ENCODE measurements at places on chromosomes 12 and 14.

- DNase-seq = no peak
Measured at GRCh38 chr14:99268810-99269707, 2.9 kb downstream of the BCL11B start.

DNA sequence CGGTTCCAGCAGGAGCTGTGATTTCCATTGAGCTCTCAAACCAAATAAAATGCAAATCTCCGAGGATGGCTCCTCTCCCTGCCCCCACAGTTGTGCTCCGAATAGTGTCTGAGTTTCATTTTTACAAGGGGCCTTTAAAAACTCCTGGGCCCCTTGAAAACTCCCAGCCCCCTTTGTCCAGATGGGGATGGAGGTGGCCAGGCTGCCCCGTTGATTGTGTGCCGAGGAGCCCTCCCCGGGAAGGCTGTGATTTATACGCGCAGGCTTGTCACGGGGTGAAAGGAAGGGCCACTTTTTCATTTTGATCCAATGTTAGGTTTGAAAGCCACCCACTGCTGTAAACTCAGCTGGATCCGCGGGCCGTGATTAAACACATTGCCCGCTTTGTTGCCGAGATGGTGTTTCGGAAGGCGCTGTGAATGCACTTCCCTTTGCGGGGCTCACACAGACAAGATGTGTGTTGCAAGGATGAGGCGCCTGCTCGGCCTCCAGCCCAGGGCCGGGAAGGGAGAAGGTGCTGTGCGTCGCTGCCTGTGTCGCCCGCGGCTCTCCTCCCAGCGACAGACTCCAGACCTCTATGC lies 98.8 kb downstream of the TMEM132C start:
- DNase-seq = no peak

DNA sequence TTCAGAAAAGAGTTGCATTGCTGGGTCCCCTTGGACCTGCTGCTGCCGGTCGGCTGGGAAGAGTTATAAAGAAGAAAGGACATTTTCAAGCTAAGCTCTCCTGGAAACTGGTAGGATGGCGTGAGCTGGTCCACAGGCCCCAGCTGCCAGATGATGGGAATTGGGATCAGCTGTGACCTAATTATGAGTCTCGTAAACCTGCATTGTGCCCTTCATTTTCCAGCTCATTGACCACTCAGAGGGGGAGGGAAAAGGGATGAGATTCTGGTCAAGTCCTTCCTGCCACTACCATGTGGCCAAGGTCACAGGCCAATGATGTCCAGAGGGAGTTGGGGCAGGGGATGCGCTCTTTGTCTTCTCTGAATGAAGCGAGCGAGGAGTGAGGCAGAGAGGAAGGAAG lies 320.9 kb downstream of the NRXN3 start:
- no peak for DNase-seq

DNA sequence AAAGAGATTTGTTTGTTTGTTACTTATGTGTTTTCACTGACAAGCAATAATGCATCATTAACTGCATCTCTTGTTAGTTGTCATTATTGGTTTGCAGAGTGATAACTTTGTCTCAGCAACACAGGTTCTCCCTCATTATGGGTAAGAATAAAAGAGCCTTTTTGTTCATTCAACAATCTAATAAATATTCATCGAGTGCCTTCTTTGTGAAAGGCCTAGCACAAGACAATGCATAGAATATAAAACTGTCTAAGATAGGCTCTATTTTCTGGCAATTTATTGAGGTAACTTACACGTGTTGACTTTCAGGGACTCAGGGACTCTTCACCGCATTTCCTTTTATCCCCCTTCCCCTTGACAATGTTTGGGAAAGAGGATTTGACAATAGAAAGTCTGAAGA lies 95.5 kb upstream of the KRR1 start:
- no peak for DNase-seq

DNA sequence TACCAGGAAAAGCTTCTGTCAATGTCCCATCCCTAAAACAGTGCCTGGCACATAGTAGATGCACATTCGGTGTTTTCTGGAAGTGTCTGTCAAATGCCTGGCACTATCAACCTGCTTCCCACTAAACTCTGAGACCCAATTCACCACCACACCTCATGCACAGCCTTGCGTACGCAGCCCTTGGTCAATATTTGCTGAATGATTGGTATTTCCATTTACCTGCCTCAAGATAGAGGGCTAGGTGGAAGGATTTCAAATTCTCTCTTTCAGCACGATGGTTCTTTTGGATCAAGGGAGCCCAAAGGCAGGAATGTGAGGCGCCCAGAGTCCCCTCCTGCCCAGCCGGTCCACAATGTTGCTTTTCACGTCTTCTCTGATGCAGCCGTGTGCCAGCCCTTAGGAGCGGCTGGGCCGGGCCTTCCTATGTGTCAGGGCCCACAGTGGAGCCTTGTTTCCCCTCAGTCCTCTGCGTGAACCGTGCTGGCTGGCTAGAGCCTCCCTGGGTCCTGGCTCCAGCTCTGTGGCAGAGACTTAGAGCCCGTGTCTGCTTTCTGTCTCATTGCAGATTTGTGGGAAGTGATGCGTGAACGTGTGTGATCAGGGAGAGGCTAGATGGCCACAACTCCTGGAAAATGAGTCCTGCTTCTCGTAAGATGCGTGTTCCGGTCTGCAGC lies 99.9 kb upstream of the RFLNA start:
- DNase-seq = no peak

- DNase-seq = no peak
Measured at GRCh38 chr12:124053851-124054250, 80.8 kb downstream of the ZNF664 start.

DNA sequence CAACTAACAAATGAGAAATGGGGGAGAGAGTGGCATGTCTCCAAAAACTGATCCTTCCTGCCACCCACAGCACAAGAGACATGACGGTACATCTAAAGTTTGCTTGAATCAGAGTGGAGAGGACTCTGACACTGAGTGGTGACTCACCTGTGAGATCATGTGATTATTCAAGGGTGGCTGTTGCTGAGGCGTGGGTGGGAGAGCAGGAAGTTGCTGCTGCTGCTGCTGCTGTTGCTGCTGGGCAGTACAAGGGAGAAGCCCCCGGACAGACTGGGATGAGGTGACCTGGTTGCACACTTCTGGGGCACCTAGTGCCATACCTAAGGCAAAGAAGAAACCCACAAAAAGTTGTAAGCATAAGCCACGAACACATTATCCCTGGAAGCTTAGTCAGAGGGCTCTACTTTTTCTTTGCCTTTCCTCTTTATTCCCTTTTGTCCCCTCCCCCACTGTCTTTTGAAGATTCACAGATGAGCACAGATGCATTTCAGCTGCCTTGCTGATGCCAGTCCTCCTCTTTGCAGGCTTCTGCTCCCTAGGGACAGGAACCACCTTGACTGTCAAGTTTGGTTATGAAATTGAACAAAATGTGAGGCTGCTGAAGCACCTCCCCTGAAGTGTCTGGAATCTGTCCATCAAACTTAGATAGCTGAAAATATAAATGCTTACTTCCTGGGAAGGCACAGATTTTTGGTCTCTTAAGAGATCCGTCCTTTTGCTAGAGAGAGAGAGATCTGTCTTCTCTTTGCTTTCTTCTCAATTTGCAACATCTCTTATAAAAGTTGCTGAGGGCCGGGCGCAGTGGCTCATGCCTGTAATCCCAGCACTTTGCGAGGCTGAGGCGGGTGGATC lies 29.4 kb upstream of the STAC3 start:
- DNase-seq = peak; percentile 95

GRCh38 chr12:111163422-111163821 lies 205.5 kb downstream of the PHETA1 start:
- no peak for DNase-seq

- DNase-seq = no peak
Measured at GRCh38 chr12:30953951-30954751, 27.6 kb downstream of the TSPAN11 start.

- DNase-seq = no peak
Measured at GRCh38 chr14:101474563-101475455, 86.5 kb upstream of the DIO3 start.

DNA sequence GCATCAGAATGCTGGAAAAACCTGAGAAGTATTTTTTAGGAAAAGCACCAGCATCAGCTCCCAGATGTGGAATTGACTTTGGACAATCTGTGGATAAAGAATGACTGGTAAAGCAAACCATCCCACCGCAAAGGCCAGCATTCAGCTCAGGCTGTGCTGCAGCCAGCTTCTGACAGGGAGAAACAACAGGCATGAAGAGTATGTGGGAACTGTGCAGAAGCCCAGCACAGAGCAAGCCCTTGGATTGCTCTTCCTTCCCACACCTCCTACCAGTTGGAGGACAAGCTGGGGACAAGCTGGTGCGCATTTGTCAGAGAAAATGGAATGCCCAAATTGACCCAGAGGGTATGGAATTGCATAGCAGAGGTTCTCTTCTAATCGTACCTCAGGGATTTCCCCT lies 228.1 kb downstream of the ANO2 start:
- no peak for DNase-seq

- DNase-seq = no peak
Measured at GRCh38 chr12:111976291-111976690, 36.7 kb downstream of the TMEM116 start.

GRCh38 chr14:34640826-34641225 lies 10.9 kb upstream of the SNX6 start:
- no peak for DNase-seq

DNA sequence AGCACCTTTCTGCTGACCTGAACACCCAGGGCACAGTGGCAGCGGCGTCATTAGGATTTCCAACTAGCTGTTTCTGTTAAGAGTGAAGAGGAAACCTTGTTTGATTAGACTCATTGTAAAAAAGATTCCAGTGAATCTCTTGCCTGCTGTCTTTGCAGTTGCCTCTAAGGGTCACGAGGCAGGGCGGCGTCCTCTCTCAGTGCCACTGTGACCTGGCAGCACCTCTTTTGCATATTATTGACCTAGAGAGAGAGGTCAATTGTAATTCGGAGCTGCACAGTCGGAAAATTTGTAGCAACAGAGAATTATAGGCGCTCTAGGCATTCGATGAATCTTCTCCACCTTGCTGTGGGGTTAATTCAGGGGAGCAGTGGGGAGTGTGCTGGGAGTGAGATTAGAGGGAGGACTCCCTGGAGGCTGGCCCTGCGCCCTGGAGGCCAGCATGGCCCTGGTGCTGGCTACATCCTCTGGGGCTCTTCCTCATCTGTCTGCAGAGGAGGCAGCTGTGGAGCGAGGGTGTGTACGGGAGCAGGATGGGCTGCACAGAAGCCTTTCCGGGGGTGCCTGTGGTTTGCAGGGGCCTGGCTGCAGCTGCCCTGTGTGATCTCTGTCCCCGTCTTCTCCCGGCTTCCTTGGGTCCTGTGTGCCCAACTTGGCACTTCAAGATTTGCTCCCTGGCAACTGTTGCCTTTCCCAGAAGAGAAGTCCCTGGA lies 14.3 kb downstream of the PACS2 start:
- DNase-seq = no peak

DNA sequence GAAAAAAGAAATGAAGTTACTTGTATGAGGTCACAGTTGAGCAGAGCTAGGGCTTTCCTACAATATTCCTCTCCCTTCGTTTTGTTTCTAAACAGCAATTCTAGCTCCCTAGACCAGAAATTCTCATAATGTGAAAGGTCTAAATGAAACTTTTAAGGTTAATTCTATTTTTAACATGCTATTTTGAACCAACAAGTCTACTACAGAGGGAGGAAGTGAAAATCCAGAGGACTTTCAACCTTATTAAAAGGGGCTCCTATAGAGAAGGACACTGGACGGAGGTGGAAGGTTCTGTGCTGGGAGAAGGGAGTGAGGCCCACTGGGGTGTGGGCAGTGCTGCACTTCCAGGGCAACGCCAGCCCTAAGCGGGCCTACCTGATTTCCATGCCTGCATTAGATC lies 13.4 kb downstream of the GSG1 start:
- DNase-seq = no peak

DNA sequence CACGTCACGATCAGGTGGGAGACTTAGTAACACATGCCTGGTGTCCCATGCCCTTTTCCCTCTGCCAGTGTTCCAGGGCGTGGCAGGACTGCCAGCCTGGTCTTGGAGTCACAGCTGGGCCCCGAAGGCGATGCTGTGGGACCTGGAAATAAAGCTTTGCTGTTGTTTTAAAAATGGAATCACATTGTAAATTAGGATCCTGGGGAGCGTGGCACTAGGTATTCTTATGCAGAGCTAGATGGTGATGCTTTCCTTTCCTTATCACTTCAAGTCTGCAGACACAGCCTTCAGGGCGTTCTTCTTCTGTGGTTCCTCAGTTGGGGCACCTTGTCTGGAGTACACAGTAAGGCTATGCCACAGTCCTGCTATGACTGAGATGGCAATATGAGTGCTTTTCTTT lies 64.6 kb downstream of the BICD1 start:
- DNase-seq = no peak

GRCh38 chr14:42469637-42470426 lies 863.2 kb downstream of the LRFN5 start:
- DNase-seq = no peak

DNA sequence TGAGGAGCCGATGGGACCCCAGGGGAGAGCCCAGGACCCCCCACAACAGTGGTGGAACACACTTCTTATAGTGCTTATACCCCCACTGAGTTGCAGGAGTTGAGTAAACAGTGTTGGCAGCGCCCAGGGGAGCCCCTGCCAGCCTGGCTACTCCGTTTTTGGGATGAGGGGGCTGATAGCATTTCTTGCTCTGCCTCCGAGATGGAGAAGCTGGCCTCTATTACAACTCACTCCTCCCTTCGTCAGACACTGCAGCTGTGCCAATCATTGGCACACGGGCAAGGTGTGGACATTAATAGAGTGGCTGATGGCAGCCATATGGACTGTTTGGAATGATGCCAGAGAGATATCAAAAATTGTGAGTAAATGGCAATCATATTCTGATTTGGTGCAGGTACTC lies 94.9 kb upstream of the TMPO start:
- DNase-seq = no peak

DNA sequence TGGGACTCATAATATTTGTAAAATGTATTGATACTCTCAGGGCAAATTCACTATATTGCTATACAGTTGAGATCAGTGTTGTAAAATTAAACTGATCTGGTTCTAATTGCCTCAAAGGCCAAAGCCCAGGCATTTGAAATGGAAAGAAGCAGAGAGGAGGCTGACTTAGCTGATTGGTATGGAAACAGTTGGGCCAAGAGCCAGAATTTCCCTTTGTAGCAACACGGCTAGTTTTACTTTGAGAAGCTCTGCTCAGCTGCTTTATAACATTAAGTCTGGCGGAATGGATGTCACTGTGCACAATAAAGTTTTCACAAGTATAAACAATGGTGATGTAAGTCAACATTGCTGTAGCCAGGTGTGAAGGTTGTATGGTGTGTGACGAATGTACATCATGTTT lies 186.4 kb downstream of the MSRB3 start:
- no peak for DNase-seq

GRCh38 chr14:75188520-75189268 lies 12.3 kb upstream of the TMED10 start:
- DNase-seq = peak; percentile 98

GRCh38 chr14:93824518-93825234 lies 36.4 kb upstream of the PRIMA1 start:
- no peak for DNase-seq

DNA sequence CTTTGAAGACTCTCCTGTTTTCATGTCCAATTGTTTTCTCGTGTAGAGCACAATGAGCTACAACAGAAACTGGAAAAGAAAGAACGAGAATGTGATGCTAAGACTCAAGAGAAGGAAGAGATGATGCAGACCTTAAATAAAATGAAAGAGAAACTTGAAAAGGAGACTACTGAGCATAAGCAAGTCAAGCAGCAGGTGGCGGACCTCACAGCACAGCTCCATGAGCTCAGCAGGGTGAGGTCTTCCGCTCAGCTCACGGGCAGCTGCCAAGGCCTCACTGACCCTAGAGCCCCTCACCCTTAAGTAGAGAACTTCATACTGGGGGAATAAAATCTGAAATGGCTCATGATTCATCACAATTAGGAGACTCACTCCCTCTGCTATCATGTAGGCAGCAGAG lies 134.7 kb downstream of the GPR135 start:
- DNase-seq = no peak

GRCh38 chr14:21382886-21383847 lies 652 bp downstream of the SUPT16H start:
- peak; percentile 43 for DNase-seq

- DNase-seq = no peak
Measured at GRCh38 chr12:780750-781379, 28.5 kb downstream of the WNK1 start.
